Stimulated activated CD8-positive, alpha-beta memory T cell treated with anti-CD3 and anti-CD28 coated beads, Interleukin-2, amount 100 ng/mL, for 1 hour (primary cell): ENCODE measurements at places on chromosomes 3 and 15.

DNA sequence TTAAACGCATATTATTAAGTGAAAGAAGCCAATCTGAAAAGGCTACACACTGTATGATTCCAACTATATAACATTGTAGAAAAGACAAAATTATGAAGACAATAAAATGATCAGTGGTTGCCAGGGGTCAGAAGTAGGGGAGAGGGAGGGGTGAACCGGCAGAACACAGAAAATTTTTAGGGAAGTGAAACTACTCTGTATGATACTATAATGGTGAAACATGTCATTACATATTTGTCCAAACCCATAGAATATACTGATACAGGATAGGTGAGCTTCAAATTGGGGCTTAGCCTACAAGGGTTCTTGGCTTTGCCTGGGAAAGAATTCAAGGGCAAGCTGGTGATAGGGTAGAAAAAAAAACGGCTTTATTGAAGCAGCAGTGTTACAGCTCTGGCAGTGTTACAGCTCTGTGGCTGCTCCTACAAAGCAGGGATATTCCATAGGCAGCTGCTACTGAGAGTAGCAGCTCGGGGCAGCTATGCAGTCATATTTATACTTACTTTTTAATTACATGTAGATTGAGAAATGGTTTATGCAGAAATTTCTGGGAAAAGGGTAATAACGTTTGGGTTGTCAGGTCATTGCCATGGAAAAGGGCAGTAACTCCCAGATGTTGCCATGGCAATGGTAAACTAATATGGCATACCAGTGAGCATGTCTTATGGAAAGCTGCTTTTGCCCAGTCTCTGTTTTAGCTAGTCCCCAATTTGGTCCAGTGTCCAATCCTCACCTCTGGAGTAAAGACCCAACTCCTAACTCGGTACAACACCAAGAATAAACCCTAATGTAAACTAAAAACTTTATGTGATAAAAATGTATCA lies 125.1 kb upstream of the SLC25A36 start:
- no peak for DNase-seq

- DNase-seq: no peak
Observed at GRCh38 chr3:128152419-128153155, 694 bp upstream of the EEFSEC start.

- no peak for DNase-seq
Observed at GRCh38 chr3:12228461-12228860, 60.4 kb upstream of the PPARG start.

DNA sequence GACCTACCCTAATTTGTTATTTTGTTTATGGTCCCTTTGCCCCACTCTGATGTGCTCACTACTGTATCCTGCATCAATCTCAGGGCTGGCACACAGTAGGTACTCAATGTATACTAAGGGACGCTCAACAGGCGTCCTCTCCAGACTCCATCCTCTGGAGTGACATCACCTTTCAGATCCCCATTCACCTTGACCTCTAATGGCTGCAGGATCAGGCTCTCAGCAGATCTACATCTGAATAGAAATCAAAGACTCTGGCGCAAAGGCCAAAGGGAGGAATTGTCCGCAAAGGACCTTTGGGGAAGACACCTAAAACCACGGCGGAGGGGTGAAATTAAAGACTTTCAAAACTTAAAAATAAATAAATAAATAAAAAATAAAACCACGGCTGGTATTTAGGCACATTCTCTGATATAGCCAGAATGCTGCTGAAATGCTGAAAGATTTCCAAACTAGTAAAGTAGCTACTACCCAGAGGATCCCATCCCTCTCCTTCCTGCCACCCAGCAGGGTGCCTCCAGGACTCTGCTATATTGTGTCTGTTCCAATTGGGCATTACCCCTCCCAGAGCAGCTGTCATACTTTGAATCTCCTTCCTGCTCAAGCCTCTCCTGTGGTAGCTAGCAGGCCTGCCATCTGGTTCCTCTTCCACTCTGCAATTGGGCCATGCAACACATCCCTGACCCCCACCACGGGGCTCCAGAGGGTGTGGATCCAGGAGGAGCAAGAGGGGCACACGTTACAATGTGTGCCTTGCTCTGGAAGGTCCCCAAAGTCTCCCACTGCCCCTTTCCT lies 6.1 kb downstream of the SHF start:
- no peak for DNase-seq

- no peak for DNase-seq
Observed at GRCh38 chr15:84598993-84599392, 1.8 kb upstream of the ZSCAN2 start.

DNA sequence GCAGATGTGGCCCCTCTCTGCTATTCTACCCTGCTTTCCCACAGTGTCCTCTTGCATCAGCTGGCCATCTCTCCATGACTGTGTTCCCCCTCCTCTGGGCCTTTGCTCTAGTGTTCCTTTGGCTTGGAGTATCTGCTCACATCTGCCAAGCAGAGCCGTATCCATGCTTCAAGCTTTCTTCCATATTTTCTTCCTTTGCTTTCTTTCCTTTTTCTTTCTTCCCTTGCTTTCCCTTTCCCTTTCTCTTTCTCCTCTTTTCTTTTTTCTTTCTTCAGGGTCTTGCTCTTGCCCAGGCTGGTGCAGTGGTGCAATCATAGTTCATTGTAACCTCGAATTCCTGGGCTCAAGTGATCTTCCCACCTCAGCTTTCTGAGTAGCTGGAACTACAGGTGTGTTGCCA lies 12.6 kb downstream of the KLHL18 start:
- DNase-seq: no peak

DNA sequence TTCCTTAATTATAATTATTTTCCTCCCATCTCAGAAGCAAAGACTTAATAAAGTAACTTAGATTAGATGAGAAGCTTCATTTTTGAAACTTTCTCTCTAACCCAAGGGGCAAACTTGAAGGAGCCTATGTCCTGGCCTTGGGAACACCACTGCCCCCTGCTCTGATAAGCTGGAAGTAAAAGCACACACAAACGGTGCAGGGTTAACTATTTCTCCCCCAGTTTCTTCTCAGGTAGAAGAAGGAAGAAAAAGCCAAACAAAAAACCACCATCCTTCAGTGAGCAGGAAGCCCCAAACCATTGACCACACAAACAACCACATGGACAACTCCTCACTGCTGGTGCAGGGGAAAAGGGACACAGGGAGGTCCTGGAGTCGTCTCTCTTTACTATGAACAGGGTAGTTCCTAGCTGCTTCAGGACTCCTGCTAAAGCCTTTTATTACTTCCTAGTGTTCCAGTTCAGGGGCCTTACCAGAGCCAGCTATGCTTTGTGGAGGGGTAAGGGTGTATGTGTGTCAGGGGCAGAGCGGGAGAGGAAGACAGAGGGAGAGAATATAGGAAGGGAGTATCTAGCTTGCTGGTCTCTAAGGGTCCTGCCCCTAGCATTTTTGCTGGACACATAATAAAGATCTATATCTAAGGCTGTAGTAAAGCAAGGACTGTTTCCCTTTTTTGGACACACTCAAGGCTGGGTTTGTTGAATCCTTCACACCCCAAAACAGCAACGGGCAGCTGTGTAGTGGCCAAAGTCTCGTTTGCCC lies 94.0 kb upstream of the UMPS start:
- no peak for DNase-seq

DNA sequence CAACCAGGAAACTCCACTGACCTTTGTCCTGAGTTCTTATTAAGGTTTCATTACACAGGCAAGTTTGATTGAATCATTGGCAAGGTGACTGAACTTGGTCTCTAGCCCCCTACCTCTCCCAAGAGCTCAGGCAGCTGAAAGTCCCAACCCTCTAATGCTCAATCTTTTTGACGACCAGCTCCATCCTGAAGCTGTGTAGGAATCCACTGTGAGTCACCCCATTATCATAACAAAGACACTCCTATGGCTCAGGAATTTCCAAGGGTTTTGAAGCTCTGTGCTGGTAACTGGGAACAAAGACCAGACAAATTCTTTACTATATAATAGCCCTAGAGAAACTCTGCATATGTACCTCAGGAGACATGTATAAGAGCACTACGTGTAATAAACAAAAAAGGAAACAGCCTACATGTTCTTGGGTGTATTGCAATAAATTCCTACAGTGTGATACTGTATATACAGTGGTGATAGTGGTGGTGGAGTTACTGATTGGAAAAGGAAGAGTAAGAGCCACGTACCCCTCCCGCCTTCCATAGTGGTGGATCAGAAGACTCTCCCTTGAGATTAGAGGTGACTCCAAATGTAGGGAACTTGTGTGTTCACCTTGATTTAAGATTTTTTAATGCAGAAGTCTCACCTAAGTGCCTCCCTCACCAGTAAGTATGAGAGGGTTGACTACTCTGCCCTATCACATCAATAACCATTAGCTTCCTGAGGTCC lies 116.6 kb downstream of the ST8SIA2 start:
- DNase-seq: no peak

- DNase-seq: no peak
Observed at GRCh38 chr15:75666823-75667501, 19.2 kb downstream of the SNX33 start.

- no peak for DNase-seq
Observed at GRCh38 chr15:75732177-75732808, 19.6 kb upstream of the CSPG4 start.

- no peak for DNase-seq
Observed at GRCh38 chr3:49469037-49469935, 781 bp upstream of the DAG1 start.

GRCh38 chr15:92075764-92076163 lies 222.3 kb downstream of the SLCO3A1 start:
- no peak for DNase-seq

DNA sequence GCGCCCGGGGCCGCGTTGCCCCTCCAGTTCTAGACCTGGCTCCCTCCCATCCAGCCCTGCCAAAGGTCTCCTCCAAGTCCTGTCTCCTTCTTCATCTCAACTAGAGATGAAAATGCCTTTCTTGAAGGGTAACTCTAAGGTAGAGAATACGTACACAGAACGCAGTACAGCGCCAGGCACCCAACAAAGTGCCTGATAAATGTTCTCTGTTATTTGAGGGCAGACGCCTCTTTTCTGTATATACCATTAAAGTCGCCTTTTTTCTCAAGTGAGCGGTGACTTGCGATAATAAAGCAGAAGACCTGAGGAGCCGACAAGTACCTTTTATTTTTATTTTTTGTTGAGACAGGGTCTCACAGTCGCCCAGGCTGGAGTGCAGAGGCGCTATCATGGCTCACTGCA lies 809 bp downstream of the CRTAP start:
- no peak for DNase-seq

GRCh38 chr3:62662677-62663076 lies 212.5 kb downstream of the CADPS start:
- no peak for DNase-seq

- DNase-seq: no peak
Observed at GRCh38 chr15:78976691-78977090, 31.8 kb upstream of the CTSH start.

GRCh38 chr3:154177406-154177805 lies 56.2 kb downstream of the ARHGEF26 start:
- no peak for DNase-seq

GRCh38 chr3:129632556-129632955 lies 26.1 kb upstream of the PLXND1 start:
- no peak for DNase-seq

- no peak for DNase-seq
Observed at GRCh38 chr3:186260726-186261125, 101.3 kb downstream of the DGKG start.

- no peak for DNase-seq
Observed at GRCh38 chr15:84715441-84716035, 401 bp downstream of the SEC11A start.

GRCh38 chr3:160998581-160998980 lies 106.6 kb downstream of the B3GALNT1 start:
- DNase-seq: no peak

DNA sequence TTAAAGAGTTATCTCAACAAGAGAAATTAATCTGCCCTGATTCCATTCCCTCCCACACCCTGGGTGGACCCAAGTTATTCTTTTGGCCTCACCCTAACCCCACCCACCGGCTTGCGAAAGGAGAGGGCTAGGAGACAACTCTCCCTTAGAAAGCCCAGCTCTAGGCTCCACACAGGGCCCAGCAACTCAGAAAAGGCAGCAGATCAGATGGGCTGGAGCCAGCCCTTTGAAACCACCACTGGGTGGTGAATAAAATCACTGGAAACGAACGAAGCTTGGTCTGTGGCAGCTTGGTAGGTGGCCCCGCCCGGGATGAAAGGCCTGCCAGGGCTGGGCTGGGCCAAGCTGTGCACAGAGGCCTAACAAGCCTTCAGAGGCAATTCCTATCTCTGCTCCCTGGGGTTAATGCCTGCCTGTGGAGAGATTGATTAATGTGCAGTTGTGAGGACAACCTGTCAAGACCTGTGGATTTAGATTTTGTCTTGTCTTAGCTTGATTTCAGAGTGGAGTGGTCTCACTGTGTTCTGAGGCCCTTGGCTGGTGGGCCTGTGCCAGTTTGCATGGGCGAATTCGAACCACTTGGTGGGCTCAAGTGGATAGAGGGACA lies 38.8 kb downstream of the BHLHE40 start:
- DNase-seq: no peak

DNA sequence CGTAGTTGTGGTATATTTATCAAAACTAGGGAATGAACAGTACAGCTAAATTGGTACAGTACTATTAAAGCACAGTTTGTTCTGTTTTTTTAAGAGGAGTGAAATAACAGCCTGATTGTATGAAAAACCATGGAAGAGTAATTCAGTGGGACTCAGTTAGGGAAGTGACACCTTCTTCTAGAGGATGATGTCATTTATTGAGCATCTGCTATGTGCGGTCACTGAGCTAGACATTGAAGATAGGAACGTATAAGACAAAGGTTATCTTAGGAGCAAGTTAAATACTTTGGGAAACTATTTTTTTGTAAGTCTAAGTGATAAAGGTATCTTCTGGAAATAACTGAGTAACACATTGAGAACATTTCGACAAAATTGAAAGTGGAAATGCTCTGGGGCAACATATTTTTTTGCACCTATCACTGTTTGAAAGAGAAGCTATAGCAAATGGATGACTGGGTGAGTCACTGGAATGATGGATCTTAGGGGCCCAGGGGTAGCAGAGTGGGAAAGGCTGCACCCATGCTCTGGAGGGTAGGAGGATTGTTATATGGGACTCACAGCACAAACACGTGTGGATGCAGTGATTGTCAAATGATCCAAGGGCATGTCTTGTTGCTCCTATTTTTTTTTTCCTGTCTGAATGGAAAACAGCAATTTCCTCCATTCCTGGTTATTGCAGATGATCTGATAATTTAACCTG lies 43.0 kb downstream of the OXNAD1 start:
- no peak for DNase-seq

GRCh38 chr3:73568371-73568862 lies 56.3 kb downstream of the PDZRN3 start:
- DNase-seq: no peak

DNA sequence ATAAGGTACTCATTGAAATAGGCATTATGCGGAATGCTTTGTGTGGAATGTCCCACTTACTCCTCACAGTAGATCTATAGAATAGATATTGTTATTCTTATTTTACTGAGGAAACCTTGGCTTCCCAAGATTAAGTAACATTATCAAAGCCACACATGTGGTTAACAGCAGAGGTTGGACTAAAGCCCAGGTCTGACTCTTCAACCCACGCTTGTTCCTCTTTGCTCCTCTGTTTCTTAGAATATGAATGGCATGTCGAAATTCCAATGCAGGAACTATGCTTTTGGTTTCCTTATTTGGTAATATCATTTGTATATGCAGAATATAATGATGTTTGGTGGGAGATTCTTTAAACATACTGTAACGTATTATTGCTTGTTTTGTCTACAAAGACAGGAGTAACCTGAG lies 818.8 kb upstream of the LMCD1 start:
- DNase-seq: no peak

- no peak for DNase-seq
Observed at GRCh38 chr15:30877070-30877469, 26.6 kb upstream of the FAN1 start.
